ENCODE measurements at places on chromosomes 11 and 22.

DNA sequence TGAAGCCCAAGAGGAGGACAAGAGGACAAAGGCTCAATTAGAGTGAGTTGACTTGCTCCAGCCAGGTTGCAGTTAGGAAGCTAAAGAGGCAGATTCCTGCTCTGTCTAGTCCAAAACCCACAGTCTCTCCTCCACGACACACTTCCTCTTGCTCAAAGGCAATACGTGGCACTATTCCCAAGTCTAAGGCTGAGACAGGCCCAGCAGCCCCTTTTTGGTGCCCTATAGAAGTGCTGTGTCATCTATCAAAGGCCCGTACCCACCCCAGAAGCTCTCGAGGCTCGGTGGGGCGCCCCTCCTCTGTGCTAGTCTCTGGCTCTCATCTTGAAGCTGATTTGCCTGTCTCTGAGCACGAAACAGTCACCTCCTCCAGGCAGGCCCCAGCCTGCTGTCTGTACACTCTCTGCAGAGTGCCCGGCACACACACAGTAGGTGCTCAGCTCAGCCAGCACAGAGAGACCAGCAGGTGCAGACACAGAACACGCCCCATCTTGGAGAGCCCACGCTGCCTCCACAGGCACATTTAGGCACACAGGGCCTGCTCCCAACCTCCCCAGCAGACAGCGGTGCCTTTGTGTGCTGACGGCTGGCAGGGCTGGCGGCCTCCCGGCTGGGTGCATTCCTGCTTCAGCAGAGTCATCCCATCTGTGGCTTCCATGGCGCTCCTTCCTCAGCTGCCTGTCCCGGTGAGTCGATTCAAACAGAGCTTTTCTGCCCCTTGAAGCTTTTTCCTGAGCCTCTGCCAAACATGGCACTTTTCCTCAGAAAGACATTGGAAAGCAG, 52.8 kb downstream of the MYH9 start:
- DNase-seq: peak; percentile 81

DNA sequence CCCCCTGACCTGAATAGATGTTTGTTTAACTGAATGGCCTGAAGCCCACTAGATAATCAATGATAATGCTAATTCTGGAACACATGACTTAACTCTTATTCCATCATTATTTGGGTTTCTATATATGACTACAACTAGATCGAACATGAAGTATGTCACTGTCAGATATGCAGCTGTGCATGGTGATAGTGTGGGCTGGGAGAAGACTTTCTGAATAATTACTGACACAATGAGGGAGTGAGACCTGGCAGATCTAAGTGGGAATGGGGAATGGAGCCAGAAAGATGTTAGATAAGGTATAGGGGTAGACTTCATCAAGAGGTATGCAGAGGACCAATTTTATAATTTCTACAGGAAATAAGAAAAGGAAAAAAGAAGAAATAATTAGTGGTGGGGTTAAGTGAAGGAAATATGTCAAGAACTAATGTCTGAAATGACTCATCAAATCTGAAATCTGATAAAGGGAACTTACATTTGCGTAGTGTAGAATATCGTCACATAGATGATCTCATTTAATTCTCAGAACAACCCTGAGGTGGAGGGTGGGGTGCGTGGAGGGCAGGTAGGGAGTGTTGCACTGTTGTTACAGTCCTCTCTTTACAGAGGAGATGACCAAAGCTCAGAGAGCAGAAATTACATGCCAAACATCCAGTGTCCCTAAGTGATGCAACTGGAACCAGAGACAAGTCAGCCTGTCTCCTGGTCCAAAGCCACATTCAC, 68.2 kb upstream of the EED start:
- DNase-seq: peak; percentile 95

DNA sequence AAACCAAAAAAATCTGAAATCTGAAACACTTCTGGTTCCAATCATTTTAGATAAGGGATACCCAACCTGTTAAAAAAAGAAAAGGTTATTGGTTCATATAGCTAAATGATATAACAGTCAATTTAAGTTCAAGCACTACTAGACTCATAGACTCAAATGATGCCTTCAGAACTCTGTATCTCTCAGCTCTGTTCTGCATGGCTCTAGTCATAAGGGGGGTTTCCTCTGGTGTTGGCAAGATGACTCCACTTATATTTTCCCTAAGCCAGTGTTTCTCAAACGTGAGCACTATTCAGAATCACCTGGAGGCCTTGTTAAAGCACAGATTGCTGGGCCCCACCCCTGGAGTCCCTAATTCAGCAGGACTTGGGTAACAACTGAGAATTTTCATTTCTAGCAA, 11.5 kb upstream of the RRAS2 start:
- no peak for DNase-seq

DNA sequence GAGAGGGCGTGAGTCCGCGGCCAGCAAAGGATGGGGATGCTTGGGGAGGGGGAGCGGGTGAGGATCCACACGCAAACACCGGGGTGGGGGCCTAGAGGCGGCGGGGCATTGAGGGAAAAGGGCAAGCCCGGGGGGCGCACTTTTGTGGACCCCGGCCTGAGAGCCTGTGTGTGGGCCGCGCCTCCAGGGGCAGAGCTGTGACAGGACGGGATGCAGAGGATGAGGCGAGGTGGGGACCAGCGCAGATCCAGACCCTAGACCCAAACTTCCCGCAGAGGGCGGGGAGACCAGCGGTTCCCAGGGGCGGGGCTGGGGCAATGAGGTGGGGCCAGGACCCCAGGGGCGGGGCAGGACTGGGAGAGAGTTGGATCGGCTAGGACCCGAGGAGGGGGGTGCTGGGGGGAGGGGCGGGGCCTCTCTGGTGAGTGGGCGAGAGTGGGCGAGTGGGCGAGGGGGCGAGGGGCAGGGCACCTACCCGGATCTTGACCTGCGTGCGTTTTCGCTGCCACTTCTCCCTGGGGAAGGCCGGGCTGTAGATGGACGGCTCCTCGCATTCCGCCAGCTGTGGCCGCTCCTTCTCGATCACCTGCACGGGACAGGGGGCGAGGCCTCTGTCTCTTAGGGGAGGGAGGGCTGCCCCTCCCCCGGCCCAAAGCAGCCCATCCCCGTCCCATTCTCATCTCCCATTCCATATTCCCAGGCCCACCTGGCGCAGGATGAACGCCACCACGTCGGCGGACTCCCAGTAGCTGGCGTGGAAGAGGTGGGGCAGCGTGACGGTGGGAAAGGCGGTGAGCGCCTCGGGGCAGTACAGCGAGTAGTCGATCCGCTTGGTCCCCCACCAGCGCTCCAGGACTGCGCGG, 10.6 kb downstream of the PITPNM1 start:
- no peak for DNase-seq

- DNase-seq: no peak
Observed at GRCh38 chr22:42831712-42832111, 25.4 kb downstream of the ARFGAP3 start.

DNA sequence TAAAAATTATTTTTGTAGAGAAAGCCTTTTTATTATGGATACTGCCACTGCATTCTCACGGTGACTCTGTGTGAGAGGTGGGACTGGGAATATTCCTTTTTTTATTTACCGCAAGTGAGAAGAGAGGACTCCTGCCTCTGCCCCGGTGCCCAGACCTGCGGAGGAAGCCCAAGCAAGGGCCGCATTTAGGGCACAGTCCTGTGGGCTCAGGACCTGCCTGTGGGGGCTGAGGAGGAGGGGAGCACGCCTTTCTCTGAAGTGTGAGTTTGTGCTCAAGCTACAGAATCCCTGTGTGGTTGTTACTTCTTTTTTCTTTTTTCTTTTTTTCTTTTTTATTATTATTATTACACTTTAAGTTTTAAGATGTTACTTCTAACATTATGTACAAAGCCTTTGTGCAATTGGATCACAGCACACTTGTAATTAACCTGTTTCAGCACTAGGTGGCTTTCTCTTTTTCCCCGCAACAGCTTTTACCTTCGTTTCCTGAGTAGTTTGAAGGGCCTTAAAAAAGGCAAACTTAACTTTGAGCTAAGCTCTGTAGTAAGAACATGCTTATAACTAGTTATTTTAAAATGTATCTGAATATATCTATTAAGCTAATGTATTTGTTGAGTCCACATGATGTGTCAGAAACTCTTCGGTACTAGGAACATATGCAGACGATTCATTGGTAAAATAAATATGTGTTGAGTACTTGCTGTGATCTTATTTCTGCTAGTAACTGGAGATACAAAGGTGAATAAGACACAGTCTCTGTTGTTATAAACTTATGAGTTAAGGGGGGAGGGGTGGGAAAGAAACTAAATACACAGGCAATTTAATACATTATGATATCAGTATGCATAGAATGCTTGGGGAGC, 18.3 kb downstream of the AMOTL1 start:
- DNase-seq: peak; percentile 60

- DNase-seq: no peak
Observed at GRCh38 chr11:75810637-75811390, 4.2 kb upstream of the UVRAG start.

GRCh38 chr11:83093634-83094033, 21.9 kb upstream of the RAB30 start:
- DNase-seq: no peak

- DNase-seq: no peak
Observed at GRCh38 chr22:49995361-49996118, 17.0 kb downstream of the IL17REL start.

- no peak for DNase-seq
Observed at GRCh38 chr11:46105134-46105628, 16.1 kb downstream of the PHF21A start.

DNA sequence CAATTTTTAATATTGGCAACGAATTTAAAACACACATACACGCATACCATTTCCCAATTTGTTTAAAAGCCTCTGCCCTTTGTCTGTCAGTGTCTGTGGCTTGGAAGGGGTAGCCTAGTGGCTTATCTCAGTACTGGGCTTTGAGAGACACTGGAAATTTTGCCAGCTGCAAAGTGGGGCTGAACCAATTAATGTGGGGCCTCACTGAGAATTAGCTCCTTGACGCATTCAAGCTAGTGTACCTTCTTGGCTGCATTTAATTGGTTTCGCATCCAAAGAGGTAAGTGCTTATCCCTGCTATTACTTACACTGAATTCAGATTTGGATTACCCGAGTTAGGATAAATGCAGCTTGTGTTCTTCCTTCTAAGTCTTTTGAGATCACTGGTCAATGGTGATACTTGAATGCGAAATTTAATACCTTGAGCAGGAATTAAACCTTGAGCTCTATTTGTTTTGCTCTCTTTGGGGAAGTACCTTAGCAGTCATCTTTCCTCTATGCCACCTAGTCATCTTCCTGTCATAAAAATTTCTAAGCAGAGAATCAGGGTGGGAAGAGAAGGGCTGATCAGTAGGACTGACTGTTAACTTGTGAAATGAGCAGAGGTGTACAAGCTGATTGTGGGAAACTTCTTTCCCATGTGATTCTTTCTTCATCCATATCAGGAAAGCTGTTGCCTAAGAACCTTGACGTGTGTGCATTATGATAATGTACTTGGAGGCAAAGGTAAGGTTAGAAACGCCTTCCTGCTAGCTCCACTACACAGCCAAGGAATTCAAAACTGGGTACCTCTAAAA, 187.7 kb upstream of the E2F8 start:
- DNase-seq: no peak
